ENCODE measurements at places on chromosomes 11 and 22.

- no peak for DNase-seq
These were observed 87.1 kb downstream of the CD44 start for GRCh38 chr11:35225946-35226520.

GRCh38 chr22:28627791-28628190 is 51.8 kb downstream of the TTC28 start:
- DNase-seq, result no peak

- DNase-seq, result no peak
These were observed 605.7 kb downstream of the INSC start for GRCh38 chr11:15720460-15720859.

DNA sequence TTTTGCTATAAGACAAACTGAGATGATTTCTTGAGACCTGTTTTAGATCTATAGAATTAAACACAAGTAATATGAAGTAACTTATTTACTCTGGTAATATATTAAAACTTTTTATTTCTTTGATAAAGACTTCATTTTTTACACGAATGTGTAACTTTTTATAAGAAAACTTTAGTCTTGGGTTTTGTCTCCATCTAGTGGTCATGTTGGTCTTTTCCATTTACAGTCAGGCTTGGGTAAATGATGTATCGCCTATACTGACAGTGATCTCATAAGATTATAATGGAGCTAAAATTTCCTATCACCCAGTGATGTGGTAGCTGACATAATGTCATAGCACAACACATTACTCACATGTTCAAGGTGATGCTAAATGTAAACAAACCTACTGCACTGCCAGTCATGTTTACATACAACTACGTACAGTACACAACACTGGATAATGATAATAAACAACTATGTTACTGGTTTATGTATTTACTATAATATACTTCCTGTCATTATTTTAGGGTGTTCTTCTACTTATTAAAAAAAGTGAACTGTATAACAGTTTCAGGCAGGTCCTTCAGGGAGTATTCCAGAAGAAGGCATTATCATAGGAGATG is 7.5 kb upstream of the C11orf97 start:
- peak; percentile 42 for DNase-seq

DNA sequence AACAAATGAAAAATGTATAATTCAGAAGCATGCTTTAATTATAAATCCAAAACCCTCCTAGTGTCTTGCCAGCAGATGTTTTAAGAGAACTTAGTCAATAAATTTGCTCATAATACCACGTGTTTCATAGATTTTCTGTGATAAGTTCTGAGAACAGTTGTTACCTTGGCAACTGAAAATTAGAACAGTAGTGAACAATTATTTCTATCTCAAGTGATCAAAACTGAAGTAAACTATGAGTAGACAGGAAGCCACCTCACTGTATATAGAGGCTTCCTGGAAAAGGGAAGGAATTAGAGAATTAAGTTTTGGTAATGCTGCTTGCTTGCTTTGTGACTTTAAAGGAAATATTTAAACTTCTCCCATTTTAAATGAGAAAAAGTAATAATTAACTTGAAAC is 266.0 kb upstream of the ANO3 start:
- no peak for DNase-seq

DNA sequence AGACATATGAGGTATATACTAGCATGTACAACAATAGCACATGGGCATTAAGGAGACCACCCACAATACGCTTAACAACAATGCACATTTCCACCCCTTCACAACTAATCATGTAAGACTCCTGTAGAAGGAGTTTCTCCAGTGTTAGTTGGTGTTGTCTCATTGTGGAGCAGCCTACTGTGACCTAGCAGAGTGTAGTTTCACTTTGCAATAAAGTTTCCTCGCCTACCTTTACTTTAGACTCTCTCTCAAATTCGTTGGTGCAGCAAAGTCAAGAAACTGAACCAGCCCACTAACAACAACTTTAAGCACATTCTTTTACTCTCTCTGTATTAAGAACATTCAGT is 863.6 kb downstream of the FAM181B start:
- DNase-seq, result no peak

DNA sequence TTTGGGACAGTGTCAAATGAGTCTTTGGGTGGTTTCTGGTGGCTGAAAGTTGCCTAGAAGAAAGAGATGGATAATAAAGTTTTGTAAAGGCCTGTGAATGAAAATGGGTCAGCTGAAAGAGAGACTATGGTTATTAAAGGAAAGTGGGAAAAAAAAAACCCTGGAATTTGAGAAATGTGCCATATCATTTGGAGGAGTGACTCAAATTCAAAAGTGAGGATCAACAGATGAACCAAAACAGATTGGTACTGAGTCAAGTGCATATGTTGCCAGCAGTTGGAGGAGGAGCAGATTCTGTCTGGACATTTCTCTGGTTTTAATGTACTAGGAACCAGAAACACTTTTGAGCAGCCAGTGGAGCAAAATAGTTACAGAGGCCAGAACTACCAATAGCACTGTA is 339.8 kb downstream of the KCNA4 start:
- no peak for DNase-seq

DNA sequence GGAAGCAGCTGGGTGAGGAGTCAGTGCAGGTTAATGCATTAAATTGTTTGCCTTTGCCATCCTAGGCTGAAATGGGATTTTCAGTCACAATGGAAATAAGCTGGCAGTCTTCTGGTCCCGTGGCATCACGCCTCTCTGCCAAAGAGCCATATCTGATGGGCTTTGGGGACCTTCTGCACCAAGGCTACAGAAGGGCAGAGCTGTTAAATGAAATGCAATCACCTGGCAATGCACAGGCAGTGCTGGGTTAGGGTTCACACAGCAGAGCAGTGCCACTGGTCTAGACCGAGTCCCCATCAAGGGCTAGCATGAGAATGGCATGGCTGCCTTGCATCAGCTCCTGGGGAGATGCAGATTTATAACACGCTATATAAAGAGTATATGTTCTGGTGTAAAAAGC is 749.2 kb downstream of the NTM start:
- no peak for DNase-seq

- DNase-seq, result no peak
These were observed 80.1 kb downstream of the C2CD3 start for GRCh38 chr11:74090701-74091100.

DNA sequence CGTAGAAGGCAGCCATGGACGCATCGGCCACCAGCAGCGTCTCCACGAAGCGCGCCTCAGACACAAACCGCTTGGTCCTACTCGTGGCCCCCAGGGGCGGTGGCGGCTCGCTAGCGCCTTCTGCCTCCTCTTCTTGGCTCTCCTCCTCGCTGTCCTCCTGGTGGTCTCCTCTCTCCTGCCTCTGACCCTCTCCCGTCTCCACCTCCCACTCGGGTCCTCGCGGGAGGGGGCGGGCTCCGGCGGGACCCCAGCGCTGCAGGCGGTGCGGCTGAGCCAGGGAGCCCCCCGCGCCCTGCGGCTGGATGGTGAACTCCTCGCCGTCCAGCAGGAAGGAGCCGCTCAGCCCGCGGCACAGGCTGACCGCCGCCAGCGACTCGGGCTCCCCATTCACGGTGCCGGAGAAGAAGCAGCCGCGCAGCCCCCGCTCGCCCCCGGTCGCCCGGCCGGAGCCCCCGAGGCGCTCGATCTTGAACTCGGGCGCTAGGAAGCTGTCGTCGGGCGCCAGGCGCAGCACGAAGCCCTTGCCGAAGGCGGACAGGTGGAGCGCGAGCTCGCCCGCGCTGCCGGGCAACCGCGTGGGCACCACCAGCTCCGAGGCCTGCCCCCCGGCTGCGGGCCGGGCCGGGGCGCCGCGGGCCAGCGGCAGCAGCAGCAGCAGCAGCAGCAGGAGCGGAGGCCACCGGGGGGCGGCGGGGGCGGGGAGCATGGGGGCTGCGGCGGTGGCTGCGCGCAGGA is 661 bp downstream of the ADAMTS8 start:
- DNase-seq, result no peak

- no peak for DNase-seq
These were observed 33.4 kb downstream of the SHANK2 start for GRCh38 chr11:71218789-71219499.

DNA sequence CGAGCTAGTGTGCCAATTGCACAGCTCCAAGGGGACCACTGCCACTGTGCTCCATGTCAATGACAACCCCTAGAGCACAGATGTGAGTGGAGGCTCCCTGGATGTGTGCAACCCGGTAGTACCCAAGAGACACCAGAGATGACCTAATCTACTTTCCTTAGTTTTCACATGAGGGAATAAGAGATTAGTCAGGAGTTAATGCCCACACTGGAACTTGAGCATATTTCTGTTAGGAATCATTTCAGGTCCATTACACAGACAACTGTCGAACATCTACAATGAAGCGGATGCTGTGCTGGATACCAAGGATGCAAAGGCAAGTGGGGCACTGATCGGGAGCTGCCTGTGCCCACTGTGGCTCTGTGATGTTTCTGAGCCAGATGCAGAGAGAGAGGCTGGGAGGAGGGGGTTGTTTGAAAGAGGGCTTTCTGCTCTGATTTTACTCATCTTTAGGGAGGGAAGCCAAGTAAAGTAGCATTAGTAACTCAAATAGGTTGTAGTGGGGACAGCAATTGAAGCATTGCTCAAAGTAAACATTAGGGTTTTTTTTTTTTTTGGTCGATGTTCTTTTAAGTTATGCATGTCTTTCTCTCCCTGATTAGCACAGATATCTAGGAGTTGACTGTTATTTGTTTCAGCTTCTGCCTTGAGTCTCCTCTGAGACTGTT is 82.5 kb upstream of the SORL1-AS1 start:
- no peak for DNase-seq

GRCh38 chr11:116118138-116118470 is 613.9 kb upstream of the CADM1 start:
- no peak for DNase-seq

- no peak for DNase-seq
These were observed 129.5 kb upstream of the E2F8 start for GRCh38 chr11:19370100-19370861.

- no peak for DNase-seq
These were observed 4.6 kb downstream of the APOL4 start for GRCh38 chr22:36197065-36197440.

DNA sequence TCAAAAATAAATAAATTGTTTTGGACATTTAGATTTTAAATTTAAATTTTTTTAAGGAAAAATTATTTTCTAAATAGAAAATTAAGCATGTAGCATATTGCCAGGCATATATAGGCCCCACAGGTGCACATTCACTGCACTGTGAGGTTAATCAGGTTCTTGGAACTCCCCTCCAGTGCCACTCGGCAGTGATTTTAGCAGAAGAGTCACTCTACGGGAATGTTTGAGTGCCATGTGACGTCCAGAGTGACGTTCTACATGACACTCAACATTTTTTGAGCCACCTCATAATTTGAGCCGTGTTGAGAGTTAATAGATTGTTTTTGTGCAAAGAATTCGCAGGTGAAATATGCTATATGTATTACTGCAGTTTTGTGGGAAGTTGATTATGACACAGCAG is 77.4 kb downstream of the SWAP70 start:
- no peak for DNase-seq

DNA sequence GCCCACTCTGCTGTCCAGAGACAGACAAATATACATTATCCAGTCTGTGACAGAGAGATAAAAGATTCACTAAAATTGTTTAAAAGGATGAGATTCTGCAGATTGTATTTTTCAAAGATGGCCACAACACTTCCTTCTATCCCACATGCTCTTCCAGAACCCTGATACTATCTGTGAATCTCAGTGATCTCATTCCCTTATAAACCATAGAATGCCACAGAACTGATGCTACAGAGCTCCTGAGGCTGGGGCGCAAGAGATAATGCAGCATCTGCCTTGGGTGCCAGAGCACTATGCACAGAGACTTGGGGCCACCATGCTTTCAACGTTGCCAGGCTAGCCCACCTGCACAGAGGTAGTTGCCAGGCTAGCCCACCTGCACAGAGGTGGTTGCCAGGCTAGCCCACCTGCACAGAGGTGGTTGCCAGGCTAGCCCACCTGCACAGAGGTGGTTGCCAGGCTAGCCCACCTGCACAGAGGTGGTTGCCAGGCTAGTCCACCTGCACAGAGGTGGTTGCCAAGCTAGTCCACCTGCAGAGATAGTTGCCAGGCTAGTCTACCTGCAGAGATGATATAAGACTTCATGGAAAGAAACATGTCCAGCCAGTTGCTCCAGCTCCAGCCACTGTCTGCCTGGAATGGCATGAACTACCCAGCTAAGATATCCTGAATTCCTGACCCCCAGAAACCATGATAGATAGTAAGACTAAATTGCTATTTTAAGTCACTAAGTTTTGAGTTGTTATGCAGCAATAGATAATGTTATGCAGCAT is 17.6 kb upstream of the SEPTIN5 start:
- no peak for DNase-seq

GRCh38 chr11:82176365-82176764 is 557.3 kb downstream of the FAM181B start:
- no peak for DNase-seq

DNA sequence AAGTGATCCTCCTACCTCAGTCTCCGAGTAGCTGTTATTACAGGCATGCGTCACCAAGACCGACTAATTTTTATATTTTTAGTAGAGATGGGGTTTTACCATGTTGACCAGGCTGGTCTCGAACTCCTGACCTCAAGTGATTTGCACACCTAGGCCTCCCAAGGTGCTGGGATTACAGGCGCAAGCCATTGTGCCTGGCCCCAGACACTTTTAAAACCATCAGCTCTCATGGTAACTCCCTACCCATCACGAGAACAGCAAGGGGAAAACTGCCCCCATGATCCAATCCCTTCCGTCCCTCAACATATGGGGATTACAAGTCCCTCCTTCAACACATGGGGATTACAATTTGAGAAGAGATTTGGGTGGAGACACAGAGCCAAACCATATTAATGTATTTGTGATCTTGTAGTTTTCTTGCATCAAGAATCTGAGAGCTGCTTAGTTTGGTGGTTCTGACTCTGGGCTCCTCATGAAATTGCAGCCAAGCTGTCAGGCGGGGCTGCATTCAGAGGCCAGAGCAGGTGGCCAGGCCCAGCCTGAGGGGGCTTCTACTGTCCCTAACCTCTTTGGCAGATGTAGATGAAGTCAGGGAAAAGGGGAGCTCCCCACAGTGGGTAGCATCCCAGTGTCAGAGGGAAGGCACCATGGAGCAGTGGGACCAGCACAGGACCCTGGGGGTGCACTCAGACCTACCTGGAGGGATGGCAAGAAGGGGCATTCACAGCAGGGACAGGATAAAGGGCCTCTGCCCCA is 31.2 kb upstream of the PRAME start:
- DNase-seq, result no peak

GRCh38 chr11:7428196-7428595 is 57.1 kb upstream of the OLFML1 start:
- no peak for DNase-seq

GRCh38 chr11:129720156-129720555 is 95.5 kb upstream of the TMEM45B start:
- DNase-seq, result no peak

GRCh38 chr11:117201658-117202305 is 2.6 kb downstream of the TAGLN start:
- no peak for DNase-seq

- DNase-seq, result no peak
These were observed 90.9 kb downstream of the LDLRAD3 start for GRCh38 chr11:36034551-36035331.

All from CD4-positive, alpha-beta memory T cell (primary cell).